ENCODE measurements at places on chromosomes 4 and X.

- DNase-seq: no peak
Observed at GRCh38 chr4:76897536-76898384, at the start of gene SOWAHB. Gene SOWAHB (minus strand): TSS chr4:76898144. CDS start chr4:76897849, 295 bp downstream.

GRCh38 chr4:152535360-152535902 is 461 bp downstream of the FBXW7 start:
- DNase-seq: no peak

GRCh38 chr4:147362938-147363337 is 118.0 kb upstream of the EDNRA start:
- DNase-seq: no peak

- DNase-seq: no peak
Observed at GRCh38 chrX:110056419-110056818, 53.5 kb downstream of the TMEM164 start.

- no peak for DNase-seq
Observed at GRCh38 chrX:10597871-10598270, 22.5 kb downstream of the MID1 start.

GRCh38 chr4:186037692-186038658 is 31.0 kb upstream of the TLR3 start:
- DNase-seq: no peak

DNA sequence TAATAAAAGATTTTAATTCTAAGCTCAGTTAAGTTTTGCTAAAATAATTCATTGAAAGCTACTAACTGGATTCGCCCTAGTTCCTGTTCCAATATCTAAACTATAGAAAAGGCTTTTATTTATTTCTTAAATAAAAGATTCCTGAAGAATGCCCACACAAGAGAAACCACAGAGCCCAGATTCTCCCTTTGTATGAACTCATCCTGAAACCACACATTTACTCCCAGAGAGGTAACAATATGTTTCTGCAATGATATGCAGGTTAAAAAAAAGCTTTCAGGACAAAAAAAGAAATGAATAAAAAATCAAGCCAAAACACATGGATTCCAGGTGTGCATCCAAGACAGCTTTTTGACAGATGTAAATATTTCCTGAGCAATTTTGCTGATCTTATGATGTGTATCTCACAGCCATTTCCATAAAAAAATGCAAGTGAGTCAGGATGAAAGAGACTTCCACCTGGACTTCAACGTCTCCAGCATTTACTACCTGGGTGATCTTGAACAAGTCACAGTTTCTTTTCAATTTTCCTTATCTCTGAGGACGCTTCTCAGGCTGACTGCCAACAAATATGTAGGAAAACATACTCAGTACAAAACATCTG is 234.4 kb upstream of the FAT1 start:
- no peak for DNase-seq

DNA sequence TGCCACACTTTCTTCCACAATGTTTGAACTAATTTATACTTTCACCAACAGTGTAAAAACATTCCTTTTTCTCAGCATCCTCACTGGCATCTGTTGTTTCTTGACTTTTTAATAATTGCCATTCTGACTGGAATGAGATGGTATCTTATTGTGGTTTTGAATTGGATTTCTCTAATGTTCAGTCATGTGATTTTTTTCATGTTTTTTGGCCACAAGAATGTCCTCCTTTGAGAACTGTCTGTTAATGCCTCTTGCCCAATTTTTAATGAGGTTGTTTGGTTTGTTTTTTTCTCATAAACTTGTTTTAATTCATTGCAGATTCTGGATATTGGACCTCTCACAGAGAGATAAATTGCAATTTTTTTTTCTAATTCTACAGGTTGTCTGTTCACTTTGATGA is 1195.2 kb downstream of the TECRL start:
- DNase-seq: no peak

- no peak for DNase-seq
Observed at GRCh38 chr4:169115897-169116254, 105.8 kb upstream of the CBR4 start.

DNA sequence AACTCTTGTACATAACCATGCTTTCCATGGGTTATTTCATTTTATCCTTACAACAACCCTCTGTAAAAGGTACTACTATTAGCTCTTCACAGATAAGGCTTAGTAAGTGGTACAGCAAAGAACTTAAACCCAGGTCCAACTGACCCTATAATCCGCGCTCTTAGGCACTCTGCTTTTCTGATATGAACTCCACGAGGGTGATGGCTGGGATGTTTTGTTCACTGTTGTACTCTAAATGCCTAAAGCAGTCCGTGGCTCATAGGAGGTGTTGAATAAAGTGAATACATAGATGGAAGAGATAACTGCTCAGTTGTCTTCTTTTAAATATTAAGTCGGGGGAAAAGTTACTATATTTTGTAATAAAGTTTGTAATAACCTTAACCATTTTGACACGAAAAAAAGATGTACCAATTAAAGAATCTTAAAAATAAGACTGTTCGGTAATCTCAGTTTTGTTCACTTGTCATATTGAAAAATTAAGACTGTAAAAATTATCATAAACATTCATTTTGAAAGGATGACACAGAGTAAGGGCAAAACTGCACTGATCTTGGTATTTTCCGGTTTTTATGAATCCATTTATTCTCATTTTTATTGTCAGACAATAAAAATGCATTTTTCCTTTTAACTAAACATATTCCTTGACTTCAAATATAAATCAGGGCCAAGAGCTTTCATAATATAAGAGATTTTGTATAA is 166.5 kb downstream of the FBXW7 start:
- no peak for DNase-seq

DNA sequence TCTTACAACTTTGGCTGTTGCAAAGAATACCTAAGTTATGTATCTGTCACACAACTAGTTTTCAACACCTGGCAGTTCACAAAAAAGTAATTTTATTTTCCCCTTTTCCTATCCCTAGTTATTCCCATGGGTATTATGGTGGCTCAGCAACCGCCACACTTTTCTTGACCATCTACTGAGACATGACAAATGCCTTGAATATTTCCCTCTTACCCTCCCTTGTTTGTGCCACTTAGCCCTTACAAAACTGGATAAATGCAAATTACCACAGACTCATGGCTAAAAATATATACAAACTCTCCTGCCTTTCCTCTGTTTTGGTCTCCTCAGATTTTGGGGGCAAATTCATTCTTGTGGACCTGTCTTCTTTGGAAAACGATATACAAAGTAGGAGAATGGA is 72.1 kb downstream of the AMOT start:
- DNase-seq: no peak

DNA sequence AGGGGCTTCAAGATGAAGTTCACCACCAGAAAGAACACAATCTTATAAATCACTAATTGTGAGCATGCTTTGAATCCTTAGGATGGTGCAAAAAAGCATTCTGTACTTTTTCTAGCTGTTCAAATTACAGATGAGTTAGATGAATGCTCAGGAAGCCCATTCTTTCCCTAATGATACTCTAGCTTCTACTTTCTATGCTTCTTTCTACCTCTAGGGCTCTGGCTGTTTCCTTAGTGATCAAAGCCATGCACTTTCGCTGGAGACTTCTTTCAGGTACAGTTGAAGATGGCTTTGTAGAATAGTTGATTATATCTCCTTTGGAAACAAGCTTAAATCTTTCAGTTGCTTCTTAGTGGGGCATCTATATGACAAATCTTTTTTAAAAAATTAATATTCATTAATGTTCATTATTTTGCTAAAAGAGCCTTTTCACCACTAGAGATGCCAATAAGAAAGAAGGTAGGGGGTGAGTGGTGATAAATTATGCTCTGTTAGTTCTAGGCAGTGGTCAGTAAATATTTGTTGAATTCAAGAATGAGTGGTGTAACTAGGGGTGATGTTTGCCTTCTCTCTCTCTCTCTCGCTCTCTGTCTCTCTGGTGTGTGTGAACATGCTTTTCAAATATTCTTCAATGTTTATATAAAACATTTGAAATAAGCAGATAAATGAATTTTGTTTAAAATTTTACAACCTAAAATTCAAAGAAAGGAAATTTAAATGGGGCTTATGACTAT is 169.4 kb downstream of the GLUD2 start:
- DNase-seq: no peak

DNA sequence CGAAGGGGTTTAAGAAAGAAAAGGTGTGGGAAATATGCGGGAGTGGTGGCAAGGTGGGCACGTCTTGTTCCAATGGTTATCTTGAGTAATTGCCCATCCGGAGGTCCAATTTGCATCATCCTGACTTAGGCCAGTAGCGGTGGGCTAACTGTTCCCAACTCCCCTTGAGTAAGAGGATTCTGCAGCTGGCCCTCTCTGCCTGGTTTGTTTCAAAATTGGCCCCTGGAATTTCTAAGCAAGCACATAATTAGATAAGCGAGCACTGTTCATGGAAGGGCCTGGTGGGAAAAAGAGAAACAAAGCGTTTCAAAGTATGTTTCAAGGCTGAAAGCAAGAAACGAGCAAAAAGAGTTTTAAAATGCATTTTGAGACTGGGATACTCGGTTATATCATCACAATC is 198.2 kb downstream of the CEP135 start:
- no peak for DNase-seq

GRCh38 chr4:147117431-147117830 is 171.8 kb upstream of the TTC29 start:
- no peak for DNase-seq

- no peak for DNase-seq
Observed at GRCh38 chrX:123960956-123961267, 594 bp upstream of the STAG2 start.

DNA sequence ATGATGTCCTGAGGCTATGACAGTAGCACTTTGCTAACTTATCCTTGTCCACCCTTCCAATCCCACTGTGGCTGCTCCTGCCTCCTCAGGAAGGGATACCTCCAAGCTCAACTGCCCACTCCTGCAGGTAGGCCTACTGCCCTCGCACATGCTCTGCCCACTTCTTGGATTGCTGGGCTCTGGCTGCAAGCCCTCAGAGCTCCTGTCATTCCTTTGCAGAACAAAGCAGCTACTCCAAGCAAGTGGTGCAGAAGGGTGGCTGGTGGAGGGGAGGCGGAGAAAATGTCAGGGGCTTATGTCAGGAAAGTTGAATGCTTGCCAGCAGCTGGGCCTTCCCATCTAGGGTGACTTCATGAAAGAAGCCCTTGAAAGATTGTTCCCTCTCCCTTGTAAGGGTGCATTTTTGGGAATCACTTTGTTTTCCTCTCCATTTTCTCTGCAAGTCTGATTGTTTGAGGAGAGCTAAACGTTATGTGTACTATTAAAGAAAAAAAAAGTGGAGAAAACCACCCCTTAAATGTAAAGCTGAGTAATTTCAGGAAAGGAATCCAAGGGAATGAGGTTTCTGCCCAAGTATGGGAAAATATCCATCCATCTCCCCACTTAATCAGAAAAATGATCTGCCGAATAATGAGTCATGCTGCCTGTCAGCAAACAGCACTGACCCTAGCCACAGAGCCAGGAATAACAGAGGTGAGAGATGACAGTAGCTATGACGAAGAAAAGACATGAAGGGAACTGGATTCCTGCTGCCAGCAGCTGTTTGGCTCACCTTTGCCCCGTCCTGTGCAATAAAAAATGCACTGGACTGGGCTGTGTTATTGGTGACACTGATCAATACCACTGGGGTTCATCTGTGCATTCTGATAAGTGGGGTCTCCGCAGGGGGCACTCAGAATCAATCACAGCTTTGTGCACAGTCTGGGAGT is 102.0 kb downstream of the RTL5 start:
- no peak for DNase-seq

DNA sequence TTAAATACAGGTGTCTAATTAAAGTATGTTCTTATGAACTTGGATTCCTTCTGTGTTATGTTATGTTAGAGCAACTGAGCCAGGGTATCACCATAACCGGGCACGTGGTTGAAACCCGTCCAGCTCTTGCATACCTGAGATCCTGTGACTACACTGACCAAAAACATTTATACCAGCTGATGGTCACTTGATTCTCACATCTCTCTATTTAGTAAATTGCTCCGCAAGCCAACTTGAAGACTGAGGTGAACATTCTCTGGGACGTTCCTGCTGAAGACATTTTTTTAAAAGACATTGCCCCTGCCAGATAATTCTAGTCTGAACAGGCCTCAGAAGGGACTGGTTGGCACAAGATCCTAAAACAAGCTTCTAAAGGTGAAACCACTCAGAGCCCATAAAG is 550.0 kb upstream of the DIPK2B start:
- no peak for DNase-seq

GRCh38 chr4:38803833-38804653 is 548 bp downstream of the TLR1 start:
- DNase-seq: no peak

DNA sequence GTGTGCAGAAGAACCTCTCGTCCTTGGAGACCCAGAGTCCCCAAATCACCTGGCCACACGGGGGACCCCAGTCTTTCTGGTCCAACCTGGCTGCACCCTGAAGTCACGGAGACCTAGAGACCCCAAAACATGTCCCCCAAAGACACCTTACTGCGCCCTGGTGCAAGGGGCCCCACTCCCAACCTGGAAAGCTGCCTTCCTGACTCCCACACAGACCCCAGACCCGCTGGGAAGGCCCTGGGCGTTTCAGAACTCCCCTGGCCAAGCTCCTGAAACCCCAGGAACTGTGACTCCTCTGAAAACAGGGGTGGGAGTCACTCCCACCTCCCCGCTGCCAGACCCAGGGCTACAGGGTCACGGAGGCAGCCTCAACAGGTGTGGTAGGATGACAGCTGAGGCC is 12.7 kb upstream of the SHOX start:
- DNase-seq: no peak

GRCh38 chrX:1164322-1165288 is 47.8 kb downstream of the CRLF2 start:
- no peak for DNase-seq

GRCh38 chrX:119231936-119232445 is 4.1 kb upstream of the PGRMC1 start:
- DNase-seq: no peak

GRCh38 chrX:133189195-133189594 is 29.0 kb downstream of the TFDP3 start:
- DNase-seq: no peak

GRCh38 chr4:176043838-176044588 is 21.6 kb upstream of the WDR17 start:
- DNase-seq: no peak

DNA sequence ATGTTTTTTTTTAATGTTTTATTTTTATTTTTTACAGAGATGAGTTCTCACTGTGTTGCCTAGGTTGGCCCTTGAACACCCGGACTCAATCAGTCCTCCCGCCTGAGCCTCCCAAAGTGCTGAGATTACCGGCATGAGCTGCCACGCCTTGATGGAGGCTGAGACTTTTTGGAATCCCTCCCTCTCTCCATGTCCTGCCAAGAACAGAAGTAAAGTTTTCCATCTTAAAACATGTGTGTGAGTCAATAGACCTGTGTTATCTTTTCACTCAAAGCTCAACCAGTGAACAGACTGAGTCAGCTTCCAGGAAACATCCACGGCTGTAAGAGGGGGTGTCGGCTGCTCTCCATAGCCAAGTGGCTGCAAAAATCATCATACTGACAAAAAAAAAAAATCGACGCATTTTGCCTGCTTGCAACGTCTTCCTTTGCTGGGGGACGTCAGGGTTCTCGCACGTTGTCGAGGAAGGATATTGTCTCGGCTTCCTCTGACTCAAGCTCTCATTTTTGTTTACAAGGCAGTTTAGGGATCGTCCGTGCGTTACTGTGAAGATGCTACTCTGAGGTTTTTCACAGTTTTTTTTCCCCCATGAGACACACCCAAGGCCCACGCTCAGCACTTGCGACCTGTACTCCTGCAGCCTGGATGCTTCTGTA is 10.0 kb upstream of the ASMTL start:
- DNase-seq: peak; percentile 39
